ENCODE measurements at places on chromosomes 5 and 9.

GRCh38 chr5:126681970-126682369, 81.2 kb downstream of the PHAX start:
- DNase-seq, result no peak

DNA sequence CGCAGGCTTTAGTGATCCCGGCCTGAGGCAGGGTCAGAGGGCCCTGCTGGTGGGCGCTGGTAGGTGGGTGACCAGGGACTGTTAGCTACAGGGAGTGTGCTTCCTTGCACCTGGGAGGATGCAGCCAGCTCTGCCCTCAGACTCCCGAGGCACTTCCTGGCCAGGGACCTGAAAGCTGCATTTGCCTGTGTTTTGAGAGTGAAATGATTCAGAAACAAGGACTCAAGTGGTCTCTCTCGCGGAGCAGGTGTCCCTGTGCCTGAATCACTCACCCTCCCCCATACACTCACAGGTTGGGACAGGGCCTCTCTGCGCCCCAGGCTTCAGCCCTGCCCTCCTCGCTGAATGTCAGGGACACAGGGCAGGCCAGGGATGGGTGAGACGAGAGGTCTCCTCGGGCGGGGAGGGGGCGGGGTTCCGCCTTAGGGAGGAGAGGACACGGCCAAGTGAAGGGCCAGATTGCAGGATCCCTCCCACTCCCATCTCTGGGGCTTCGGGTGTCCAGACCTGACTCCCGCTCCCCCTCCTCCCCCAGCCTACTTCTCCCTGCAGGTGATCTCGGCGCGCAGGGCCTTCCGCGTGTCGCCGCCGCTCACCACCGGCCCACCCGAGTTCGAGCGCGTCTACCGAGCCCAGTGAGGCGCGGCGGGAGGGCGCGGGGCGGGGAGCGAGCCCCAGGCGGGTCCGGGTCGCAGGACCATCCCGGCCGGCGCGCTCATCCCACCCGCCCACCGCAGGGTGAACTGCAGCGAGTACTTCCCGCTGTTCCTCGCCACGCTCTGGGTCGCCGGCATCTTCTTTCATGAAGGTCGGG, 1.5 kb downstream of the LTC4S start:
- no peak for DNase-seq

DNA sequence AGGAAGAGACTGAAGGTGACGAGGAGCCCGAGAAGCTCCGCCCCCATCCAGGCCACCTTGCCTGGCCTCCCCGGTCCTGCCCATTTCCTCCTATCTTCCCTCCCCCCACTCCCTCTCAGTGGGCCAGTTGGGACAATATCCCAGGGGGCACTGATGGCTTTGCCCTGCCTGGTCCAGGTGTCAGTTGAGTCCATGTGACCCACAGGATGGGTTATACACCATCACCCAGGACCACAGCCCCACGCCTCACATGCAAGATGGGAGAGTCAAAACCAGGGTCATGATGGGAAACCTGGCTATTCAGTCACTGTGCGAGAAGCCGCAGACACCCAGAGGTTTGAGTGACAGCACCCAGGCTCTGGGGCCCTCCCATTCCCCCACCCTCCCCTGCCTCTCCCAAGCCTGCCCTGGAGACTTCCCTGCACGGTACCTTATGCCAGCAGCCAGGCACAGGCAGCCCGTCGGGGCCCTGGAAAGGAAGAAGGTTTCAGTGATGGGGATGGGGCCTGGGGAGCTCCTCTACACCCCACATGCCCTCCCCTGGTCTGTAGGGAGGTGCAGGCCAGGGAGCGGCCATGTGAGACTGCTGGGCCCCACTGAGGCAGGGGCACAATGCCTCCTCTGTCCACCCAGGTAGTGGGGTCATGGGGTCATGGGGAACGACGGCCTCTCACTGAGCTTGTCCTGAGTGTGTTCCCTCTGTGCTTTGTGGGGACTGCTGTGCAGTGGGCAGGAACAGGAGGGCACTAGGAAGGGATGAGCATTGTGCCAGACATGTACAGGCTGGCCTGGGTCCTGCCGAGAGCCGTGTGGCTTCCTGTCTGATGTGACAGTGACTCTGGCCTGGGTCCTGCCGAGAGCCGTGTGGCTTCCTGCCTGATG, 6.3 kb upstream of the PHYKPL start:
- DNase-seq, result no peak

GRCh38 chr5:151758141-151758429, 346 bp downstream of the ATOX1 start:
- DNase-seq, result no peak

DNA sequence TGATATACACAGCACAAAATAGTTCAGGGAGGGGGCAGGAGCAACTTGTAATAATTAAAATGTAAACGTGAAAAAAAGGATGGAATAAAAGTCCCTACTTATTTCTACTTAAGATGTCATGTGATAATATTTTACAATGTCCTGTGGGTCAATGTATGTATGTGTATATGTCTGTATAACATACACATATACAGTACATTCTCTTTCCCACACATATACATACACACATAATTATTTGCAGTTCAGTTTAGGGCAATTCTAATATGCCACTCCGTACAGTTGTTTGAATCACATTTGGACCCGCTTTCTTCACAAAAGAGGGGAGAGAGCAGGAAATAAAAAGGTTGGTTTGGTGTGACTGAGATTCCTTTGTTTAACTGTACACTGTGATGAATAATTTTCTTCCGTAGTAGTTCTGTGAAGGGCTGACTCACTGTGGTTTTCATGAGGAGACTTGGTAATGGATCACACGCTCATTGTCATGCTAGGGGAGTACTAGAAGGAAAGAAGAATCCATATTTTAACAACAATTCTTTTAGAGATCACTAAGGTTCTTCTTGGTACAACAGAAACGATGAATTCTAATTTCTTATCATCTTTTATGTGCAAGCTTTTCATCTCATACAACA, 26.2 kb upstream of the ACOT12 start:
- no peak for DNase-seq

GRCh38 chr5:126531543-126532120, 63.4 kb downstream of the ALDH7A1 start:
- DNase-seq, result no peak

GRCh38 chr5:102792705-102793104, 37.6 kb downstream of the PAM start:
- no peak for DNase-seq

GRCh38 chr5:74367241-74367733, 273.2 kb downstream of the ENC1 start:
- DNase-seq, result no peak
